Activated T-helper 1 cell treated with anti-CD3 and anti-CD28 coated beads, Interleukin-2, amount 50 U/mL, for 16 hours (primary cell): ENCODE measurements at places on chromosomes 1 and 21.

- no peak for DNase-seq
These were observed 4.6 kb downstream of the PNRC2 start for GRCh38 chr1:23964235-23964668.

- DNase-seq: no peak
These were observed 117.9 kb downstream of the RHOU start for GRCh38 chr1:228853191-228853590.

- DNase-seq: no peak
These were observed 6.2 kb upstream of the ACP6 start for GRCh38 chr1:147676311-147677085.

GRCh38 chr1:231866392-231867331, 240.1 kb downstream of the DISC1 start:
- DNase-seq: peak; percentile 33

GRCh38 chr1:116971258-116971860, 30.2 kb upstream of the CD101 start:
- DNase-seq: no peak

DNA sequence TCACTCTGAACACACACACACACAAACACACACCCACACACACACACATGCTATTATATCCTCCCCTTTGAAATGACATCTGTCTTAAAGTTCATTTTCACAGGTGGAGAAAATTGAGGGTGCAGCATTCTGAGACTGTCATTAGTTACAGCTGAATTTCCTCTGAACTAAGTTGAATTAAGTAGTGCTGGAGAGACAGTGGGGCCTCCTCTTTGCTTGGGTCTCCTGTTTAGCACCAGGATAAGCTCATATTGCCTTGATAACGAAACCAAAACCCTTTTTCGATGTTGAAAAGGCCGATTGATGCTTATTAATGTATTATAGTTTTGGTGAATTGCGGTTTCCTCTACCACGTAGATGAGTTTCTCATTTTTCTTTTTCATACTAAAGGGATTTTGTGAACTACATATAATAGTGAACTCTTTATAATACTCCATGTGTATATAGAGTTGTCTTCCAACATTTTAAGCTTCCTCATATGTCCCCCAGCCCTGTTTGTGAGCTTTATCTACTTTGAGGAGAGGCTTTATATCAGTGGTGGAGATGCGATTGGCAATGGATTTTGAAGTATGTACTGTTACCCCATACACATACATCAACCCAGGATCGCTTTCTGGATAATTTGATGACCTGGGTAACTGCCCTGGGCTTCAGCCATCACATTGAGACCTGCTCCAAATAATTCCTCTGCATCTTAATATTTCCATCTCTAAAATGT, 17.4 kb downstream of the DYNLT5 start:
- DNase-seq: no peak

DNA sequence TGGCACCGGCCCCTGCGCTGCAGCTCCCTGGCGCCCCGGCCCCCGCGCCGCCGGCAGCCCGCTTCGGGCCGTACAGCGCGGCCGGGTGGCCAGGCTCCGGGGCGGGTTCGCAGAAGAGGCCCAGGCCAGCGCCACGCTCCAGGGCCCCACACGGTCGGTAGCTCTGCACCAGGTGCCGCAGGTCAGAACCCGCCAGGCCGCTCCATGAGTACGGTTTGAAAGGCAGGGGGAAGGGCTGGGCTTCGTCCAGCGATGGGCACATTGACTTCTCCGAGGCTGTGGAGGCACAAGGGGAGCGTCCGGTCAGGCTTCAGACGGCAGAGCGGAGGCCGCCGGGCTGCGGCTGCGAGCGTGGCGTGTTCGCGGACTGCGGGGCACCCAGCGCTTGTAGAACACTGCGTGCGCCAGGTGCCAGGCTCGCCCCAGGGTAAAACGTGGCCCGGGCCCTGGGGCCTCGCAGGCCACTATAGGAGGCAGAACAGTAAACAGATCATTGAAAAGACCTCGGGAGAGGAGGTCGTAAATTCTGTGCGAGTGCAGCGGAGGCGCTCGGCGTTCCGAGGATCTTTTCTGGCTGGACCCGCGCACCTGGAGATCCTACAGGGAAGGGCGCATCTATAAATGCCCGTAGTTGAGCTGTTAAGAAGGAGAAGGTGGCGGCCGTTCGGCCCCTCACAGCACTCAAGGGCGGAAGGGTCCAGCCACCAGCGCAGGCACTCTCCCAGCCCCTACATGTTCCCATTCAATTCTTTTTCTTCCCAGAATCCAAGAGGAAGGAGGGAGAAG, 5.7 kb downstream of the GFI1 start:
- DNase-seq: no peak
